Lung (tissue), 17 donors: ENCODE measurements at places on chromosomes 3 and 15.
A peak's percentile ranks its signal among the peaks of the same experiment; 100 is the strongest.

GRCh38 chr3:102454181-102454580, 19.4 kb downstream of the ZPLD1 start:
- H3K4me1 ChIP-seq, result no peaks in the 10 kb centered on the region
- DNase-seq, result no peak
- no peaks in the 10 kb centered on the region for H3K27me3 ChIP-seq
- H3K4me3 ChIP-seq, result no peak overlapping the region
- no peak overlapping the region for H3K27ac ChIP-seq

GRCh38 chr3:158165730-158166129, 55.8 kb downstream of the RSRC1 start:
- no peaks in the 10 kb centered on the region for H3K36me3 ChIP-seq
- H3K4me3 ChIP-seq, result no peak overlapping the region
- no peaks in the 10 kb centered on the region for H3K4me1 ChIP-seq
- DNase-seq, result no peak
- H3K27ac ChIP-seq, result no peak overlapping the region

DNA sequence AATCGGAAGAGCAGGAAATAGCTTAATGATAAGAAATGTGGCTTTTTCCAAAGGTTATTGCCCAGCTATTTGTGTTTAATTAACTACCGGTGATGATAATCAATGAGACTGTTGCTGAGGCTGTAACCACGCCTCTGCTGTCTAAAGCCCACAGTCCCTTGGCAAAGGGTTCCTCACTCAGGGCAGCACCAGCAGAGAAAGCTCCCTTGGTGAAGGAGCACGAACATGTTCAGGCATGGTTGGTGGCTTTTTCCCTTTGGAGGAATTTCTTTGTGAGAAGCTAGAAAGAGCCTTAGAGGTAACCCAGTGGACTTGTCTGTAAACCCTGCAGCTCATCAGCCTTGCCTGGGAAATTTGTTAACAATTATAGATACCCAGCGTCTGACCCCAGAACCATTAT, 7.5 kb upstream of the ST6GAL1 start:
- DNase-seq, result no peak
- no peaks in the 10 kb centered on the region for H3K4me1 ChIP-seq
- H3K27ac ChIP-seq, result no peak overlapping the region
- H3K4me3 ChIP-seq, result no peak overlapping the region
- no peaks in the 10 kb centered on the region for H3K27me3 ChIP-seq

DNA sequence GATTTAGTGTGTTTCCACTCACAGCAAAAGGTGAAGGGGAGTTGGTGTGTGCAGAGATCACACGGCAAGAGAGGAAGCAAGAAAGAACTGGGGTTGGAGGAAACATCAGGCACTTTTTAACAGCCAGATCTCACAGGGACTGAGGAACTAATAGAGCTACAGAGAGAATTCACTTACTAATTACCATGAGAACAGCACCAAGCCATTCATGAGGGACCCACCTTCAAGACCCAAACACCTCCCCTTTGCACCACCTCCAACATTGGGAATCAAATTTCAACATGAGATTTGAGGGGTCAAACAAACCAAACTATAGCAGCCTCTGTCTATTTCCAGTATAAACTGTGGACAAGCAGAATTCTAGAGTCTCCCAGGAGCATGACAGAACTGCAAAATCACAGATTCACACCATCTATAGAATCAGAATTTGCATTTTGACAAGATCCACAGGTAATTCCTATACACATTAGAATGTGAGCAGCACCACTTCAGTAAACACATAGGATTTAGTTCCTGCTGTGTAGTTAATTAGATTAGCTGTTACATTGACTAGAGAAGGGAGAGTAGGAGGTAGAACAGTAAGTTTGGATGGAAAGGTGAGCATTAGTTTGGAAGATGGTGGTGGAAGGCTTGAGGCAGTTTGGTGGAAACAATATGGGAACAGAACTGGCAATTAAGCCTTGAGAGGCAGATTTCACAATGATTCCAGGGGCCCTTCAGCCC, 311.7 kb downstream of the NSUN3 start:
- H3K36me3 ChIP-seq, result no peaks in the 10 kb centered on the region
- no peak overlapping the region for H3K27ac ChIP-seq
- H3K4me3 ChIP-seq, result no peak overlapping the region
- no peaks in the 10 kb centered on the region for H3K27me3 ChIP-seq
- DNase-seq, result no peak
- no peaks in the 10 kb centered on the region for H3K4me1 ChIP-seq

DNA sequence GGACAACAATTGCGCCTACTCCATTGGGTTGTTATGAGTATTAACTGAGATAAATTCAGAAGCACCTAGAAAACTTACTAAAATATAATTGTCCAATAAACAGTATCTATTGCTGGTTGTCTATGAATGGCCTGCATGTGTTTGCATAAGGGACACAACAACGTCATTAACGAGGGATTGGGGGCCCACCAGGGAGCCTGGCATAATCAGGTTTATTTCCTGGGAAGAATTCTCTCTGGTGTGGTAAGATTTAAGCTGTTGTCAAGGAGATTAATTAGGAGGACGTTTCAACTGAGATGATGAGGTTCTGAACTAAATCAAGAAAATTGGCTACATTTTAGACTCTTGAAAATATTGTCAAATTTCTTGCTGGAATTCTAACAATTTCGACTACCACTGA, 176.1 kb upstream of the CDIN1 start:
- DNase-seq, result no peak
- no peaks in the 10 kb centered on the region for H3K27me3 ChIP-seq
- no peak overlapping the region for H3K4me3 ChIP-seq
- no peak overlapping the region for H3K27ac ChIP-seq
- H3K4me1 ChIP-seq, result no peaks in the 10 kb centered on the region

- no peaks in the 10 kb centered on the region for H3K27me3 ChIP-seq
- H3K36me3 ChIP-seq, result no peaks in the 10 kb centered on the region
- DNase-seq, result peak; percentile 76
- H3K27ac ChIP-seq, result no peak overlapping the region
Observed at GRCh38 chr15:39181056-39181747, 399.7 kb upstream of the THBS1 start.

- no peak overlapping the region for H3K4me3 ChIP-seq
- no peak overlapping the region for H3K27ac ChIP-seq
- no peaks in the 10 kb centered on the region for H3K27me3 ChIP-seq
Observed at GRCh38 chr3:72006631-72007556, 221.9 kb upstream of the PROK2 start.

- no peak for DNase-seq
- no peaks in the 10 kb centered on the region for H3K4me1 ChIP-seq
- no peak overlapping the region for H3K4me3 ChIP-seq
- H3K27ac ChIP-seq, result no peak overlapping the region
- H3K36me3 ChIP-seq, result no peaks in the 10 kb centered on the region
- no peaks in the 10 kb centered on the region for H3K27me3 ChIP-seq
Observed at GRCh38 chr3:89617706-89618105, 510.3 kb downstream of the EPHA3 start.

DNA sequence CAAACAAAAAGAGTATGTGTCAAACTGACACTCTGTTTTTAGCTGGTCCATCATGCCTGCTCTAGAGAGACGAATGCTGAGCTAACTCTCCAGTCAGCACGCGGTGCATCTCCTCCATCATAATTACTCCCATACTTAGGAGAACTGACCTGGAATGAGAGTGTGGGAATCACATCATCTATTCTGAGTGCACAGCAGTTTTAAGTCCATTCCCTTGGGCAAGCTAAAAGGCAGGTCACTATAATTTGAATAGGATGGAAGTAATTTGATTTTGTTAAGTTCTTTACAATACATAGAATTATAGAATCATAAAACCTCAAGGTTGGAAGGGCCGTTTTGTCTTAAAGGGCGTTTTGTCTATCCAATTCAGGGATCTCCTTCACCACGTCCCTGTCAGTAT, 251.6 kb downstream of the XXYLT1 start:
- no peak overlapping the region for H3K4me3 ChIP-seq
- no peak for DNase-seq
- no peaks in the 10 kb centered on the region for H3K27me3 ChIP-seq
- H3K36me3 ChIP-seq, result no peaks in the 10 kb centered on the region
- H3K4me1 ChIP-seq, result no peaks in the 10 kb centered on the region

GRCh38 chr3:98032265-98032664, 2.9 kb downstream of the GABRR3 start:
- H3K27ac ChIP-seq, result no peak overlapping the region
- H3K4me3 ChIP-seq, result no peak overlapping the region
- no peaks in the 10 kb centered on the region for H3K4me1 ChIP-seq
- no peak for DNase-seq
- peaks cover 6% of the 10 kb centered on the region for H3K27me3 ChIP-seq

- H3K4me1 ChIP-seq, result peaks cover 7% of the 10 kb centered on the region
- H3K27ac ChIP-seq, result no peak overlapping the region
- H3K36me3 ChIP-seq, result no peaks in the 10 kb centered on the region
- no peak overlapping the region for H3K4me3 ChIP-seq
Observed at GRCh38 chr15:32956006-32956405, 238.2 kb downstream of the GREM1 start.

GRCh38 chr3:104273046-104273649, 1093.6 kb upstream of the ALCAM start:
- no peaks in the 10 kb centered on the region for H3K4me1 ChIP-seq
- no peak overlapping the region for H3K4me3 ChIP-seq
- no peaks in the 10 kb centered on the region for H3K27me3 ChIP-seq
- DNase-seq, result peak; percentile 48
- no peak overlapping the region for H3K27ac ChIP-seq
- no peaks in the 10 kb centered on the region for H3K36me3 ChIP-seq

DNA sequence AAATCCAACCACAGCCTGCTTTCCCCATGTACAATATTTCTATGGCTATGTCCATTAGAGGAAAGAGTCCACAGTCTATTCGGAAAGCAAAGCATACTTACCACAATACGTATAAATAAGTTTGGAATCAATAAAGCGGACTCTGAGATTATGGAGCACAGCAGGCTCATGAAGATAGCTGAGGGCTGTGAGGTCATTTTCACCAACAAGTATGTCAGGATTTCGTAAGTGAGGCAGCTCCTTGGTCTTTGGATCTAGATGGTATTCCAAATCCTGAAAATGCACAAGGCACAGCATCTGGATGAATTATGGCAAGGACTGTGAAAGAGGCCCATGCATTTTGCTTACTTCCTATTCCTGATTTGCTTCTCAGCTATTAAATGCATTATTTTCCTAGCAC, 100.4 kb downstream of the MYO5A start:
- no peaks in the 10 kb centered on the region for H3K27me3 ChIP-seq
- H3K4me1 ChIP-seq, result peaks cover 2% of the 10 kb centered on the region
- peak overlapping the region; percentile 40 for H3K27ac ChIP-seq
- H3K36me3 ChIP-seq, result no peaks in the 10 kb centered on the region

DNA sequence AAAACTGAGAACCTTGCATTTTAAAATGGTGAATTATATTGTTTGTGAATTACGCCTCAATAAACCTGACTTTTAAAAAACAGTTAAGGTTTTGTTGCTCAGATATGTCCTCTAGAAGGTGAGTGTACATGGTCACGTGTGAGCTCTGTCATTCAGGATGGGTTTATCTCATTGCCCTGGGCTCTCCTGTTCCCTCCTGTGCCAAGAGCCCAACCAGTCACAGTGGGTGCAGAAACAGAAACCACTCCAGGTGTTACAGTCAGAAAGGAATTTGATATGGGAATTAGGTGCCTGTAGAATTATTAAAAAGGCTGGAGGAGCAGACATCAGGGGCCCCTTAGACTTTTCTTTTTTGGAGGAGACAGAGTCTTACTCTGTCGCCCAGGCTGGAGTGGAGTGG, 196.4 kb downstream of the STT3B start:
- H3K36me3 ChIP-seq, result no peaks in the 10 kb centered on the region
- H3K27me3 ChIP-seq, result no peaks in the 10 kb centered on the region
- H3K4me3 ChIP-seq, result no peak overlapping the region
- peaks cover 5% of the 10 kb centered on the region for H3K4me1 ChIP-seq

GRCh38 chr15:48467801-48468200, 136.6 kb downstream of the DUT start:
- no peaks in the 10 kb centered on the region for H3K27me3 ChIP-seq
- H3K36me3 ChIP-seq, result peaks cover 37% of the 10 kb centered on the region
- H3K4me1 ChIP-seq, result no peaks in the 10 kb centered on the region
- no peak overlapping the region for H3K27ac ChIP-seq
- H3K4me3 ChIP-seq, result no peak overlapping the region

DNA sequence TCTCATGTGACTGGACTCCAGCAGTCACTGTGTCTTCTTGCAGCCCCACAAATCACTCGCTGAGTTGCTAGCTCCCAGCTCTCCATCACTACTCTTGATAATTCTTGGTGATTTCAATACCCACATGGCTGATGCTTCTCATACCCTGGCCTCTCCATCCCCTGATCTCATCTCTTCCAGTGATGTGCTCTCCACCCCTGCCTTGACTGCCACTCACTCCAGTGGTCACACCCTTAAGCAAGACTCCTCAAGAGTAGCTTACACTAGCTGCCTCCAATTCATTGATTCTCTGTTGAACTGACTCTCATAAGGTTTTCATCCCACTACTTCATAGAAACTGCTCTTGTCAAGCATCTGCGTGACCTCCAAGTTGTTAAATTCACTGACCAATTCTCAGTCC, 837 bp downstream of the GRK7 start:
- H3K27ac ChIP-seq, result no peak overlapping the region
- H3K27me3 ChIP-seq, result no peaks in the 10 kb centered on the region
- H3K36me3 ChIP-seq, result no peaks in the 10 kb centered on the region
- no peak for DNase-seq
- H3K4me1 ChIP-seq, result peaks cover 4% of the 10 kb centered on the region

DNA sequence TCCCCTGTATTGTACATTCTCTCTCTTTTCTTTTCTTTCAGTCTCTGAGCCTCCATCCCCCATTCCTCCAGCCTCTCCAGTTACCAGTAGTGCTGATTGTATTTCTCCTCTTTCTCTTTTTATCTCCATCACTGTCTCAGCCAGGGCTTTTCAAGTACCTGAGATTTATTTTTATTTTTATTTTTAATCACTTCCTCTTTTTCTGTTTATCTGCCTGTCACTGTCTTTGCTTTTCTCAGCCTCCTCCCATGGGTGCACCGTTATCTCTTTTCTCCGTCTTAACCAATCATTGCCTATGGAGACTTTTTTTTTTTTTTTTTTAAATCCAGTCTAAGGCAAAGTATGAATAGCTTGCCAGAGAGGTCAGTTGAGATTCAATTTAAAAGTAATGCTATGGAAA, 359.3 kb downstream of the GAP43 start:
- no peaks in the 10 kb centered on the region for H3K36me3 ChIP-seq
- no peak overlapping the region for H3K4me3 ChIP-seq
- no peak for DNase-seq
- no peaks in the 10 kb centered on the region for H3K4me1 ChIP-seq
- no peak overlapping the region for H3K27ac ChIP-seq

GRCh38 chr15:88255484-88256278, 858 bp downstream of the NTRK3 start:
- peak; percentile 76 for DNase-seq
- no peak overlapping the region for H3K4me3 ChIP-seq
- no peaks in the 10 kb centered on the region for H3K36me3 ChIP-seq
- H3K4me1 ChIP-seq, result no peaks in the 10 kb centered on the region

GRCh38 chr15:89052474-89052873, 35.8 kb upstream of the ABHD2 start:
- no peaks in the 10 kb centered on the region for H3K27me3 ChIP-seq
- DNase-seq, result no peak
- no peak overlapping the region for H3K4me3 ChIP-seq
- no peaks in the 10 kb centered on the region for H3K36me3 ChIP-seq
- H3K4me1 ChIP-seq, result no peaks in the 10 kb centered on the region

DNA sequence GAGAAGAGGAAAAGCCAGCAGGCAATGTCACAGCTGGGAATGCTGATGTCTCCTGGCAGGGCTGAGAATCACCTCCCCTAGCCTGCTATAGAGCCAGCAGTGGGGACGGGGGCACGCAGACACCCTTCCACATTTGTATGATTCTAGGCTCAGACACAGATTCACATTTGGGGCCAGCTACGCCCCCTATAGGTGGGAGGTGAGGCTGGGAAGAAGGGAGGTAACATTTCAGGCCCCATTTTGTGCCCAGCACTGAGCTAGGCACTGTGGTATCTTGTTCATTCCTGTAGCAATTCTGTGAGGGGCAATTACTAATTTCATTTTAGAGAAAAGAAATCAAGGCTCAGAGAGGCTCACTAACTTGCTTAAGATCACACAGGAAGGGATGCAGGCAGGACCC, 15.9 kb upstream of the ACAD9 start:
- no peak overlapping the region for H3K27ac ChIP-seq
- no peaks in the 10 kb centered on the region for H3K36me3 ChIP-seq
- H3K27me3 ChIP-seq, result no peaks in the 10 kb centered on the region
- H3K4me3 ChIP-seq, result no peak overlapping the region
